ENCODE measurements at places on chromosomes 2 and 18.

GRCh38 chr2:33081691-33082090, 134.9 kb downstream of the LTBP1 start:
- no peak for DNase-seq

- no peak for DNase-seq
These were observed 34.9 kb downstream of the FAM168B start for GRCh38 chr2:131058214-131058843.

DNA sequence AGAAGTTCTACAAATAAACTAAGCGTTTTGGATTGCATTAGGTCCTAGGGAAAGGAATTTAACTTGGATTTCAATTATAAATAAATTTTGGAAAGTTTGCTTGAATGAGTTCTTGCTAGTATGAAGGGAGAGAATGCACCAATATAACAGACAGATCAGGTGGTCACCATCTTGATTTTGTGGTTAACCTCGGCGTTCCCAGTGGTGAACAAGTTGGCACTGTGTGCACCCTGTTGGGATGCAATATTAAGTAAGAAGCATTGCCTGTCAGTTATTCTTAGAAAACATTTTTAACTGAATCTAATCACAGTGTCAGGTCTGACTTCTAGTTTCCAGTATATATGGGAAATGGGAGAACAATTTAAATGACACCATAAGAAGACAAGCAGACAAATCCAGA, 673.4 kb downstream of the SLC4A3 start:
- no peak for DNase-seq

DNA sequence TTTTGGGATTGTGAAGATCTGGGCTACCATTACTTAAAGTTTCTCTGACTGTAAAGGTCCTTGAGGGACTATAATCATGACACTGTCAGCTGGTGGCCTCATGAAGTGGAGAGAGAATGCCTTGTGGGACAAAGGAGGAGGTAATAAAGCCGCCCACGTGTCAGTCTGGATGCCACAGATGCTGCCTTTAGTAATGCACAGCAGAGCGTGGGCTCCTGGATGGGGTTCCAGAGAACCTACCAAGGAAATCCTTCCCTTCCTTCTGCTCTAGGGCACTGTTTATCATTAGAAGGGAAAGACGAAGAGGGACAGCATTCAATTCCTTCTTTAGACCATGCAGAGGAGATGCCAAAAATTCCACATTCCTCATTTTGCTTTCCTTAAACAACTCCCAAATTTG, 63.5 kb downstream of the COL5A2 start:
- no peak for DNase-seq

GRCh38 chr2:70580352-70580751, 26.7 kb upstream of the TGFA start:
- DNase-seq, result no peak
